Psoas muscle (tissue), 8 donors: ENCODE measurements at places on chromosomes 5 and 9. TPM values are rescaled to one million over a fixed set of nuclear protein-coding genes. Genes with fewer than 3 reads are reported as not detected.

- no peak overlapping the region for H3K27ac ChIP-seq
- no peaks in the 10 kb centered on the region for H3K27me3 ChIP-seq
- peaks cover 6% of the 10 kb centered on the region for H3K4me1 ChIP-seq
- no peaks in the 10 kb centered on the region for H3K36me3 ChIP-seq
Observed at GRCh38 chr9:71924576-71924975, 13.1 kb downstream of the C9orf85 start.

GRCh38 chr9:76704593-76705204, 59.5 kb upstream of the PCA3 start:
- peaks cover 12% of the 10 kb centered on the region for H3K27me3 ChIP-seq
- DNase-seq, result no peak
- no peak overlapping the region for H3K27ac ChIP-seq
- H3K4me3 ChIP-seq, result no peak overlapping the region
- no peaks in the 10 kb centered on the region for H3K4me1 ChIP-seq
- no peaks in the 10 kb centered on the region for H3K36me3 ChIP-seq

GRCh38 chr5:22050931-22051330, 802.2 kb downstream of the CDH12 start:
- H3K4me1 ChIP-seq, result no peaks in the 10 kb centered on the region
- H3K27me3 ChIP-seq, result no peaks in the 10 kb centered on the region
- no peak overlapping the region for H3K27ac ChIP-seq
- no peak overlapping the region for H3K4me3 ChIP-seq
- no peaks in the 10 kb centered on the region for H3K36me3 ChIP-seq
- no peak for DNase-seq

LHX3 gene
- not detected for total RNA-seq
